ENCODE measurements at places on chromosomes 12 and 14.
A peak's percentile ranks its signal among the peaks of the same experiment; 100 is the strongest.

DNA sequence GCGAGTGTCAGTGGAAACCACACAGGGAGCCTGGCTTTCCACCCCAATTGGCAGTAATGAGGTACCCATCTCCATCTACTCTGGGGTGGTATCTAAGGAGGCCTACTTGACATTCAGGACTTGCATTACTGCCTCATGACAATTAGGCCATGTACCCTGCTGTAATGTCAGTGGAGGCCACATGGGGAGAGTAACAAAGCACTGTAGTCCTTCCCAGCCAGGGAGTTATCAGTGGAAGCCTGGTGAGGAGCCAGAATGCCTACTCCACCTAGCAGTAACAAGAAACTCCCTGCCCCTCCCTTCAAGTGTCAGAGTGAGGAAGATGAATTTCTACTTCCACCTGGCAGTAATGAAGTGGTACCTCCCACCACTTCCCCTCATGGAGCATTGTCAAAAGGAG, 12.5 kb downstream of the TIMM9 start:
- DNase-seq = no peak

DNA sequence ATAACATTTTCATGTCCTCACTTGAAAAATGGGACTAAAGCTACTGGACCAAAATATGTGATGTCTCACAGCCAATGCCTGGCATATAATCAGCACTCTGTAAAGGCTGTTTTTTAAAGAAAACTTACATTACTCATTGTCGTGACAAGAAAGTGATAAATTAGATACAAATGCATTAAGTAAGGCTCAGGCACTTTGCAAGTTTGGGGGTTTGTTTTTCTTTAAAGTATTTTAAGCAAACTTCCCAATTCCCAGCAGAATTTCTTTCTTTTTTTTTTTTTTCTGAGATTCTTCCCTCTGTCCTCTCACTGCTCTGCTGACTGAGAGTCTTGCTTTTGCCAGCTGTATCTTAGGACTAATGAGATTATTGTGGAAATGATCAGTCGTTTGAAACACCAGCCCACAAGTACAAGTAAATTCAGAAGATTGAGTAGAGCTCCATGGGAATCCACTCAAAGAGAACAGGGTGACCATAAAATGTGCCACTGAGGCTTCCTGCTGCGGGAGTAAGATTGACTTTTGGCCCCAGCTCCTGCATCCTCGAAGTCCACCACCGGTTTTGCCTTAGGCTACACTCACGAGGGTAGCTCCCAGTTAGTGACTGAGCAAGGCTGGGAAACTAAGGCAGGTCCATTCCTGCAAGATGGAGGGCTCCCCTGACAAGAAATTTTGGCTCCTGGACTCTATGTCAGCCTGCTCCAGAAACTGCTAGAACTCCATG, 82.8 kb downstream of the TMTC1 start:
- no peak for DNase-seq

GRCh38 chr14:96920023-96920422, 122.8 kb downstream of the VRK1 start:
- no peak for DNase-seq

DNA sequence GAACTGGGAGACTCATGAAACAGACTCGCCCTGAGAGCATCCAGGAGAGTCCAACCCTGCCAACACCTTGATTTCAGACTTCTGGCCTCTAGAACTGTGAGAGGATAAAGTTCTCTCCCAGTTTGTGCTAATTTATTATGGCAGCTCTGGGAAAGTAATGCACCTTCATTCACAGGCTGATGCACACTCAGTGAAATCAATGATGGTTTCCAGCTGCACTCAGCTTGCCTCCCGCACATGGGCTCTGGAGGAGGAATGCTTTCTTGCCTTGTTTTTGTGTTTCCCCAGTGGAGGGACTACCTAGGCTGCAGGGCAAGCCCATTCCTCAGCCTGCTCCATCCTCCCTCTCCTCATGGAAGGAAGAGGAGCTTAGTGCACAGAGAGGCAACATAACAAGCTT, 45.7 kb downstream of the TMEM132C start:
- DNase-seq = no peak

DNA sequence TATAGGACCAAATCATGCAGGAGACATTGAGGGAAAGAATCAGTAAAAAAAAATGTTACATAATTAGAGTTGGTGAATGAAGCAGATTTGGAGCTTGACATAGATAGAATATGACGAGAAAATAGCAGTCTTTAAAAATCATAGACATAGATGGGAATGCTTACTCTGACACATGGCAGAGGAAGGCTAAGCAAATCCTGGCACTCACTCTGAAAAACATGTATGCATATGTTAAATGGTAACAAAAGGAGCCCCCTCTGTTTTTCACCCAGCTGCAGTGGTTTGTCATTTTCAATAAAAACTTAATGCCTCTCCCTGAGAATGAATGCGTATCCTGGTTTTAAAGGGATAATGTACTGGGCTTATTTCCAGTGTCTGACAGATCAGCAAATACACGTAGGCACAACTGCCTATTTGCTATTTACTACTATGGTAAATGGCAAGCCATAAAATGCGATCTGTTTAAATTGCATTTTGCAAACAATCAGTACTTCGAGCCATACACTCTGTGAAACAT, 561.2 kb upstream of the SEL1L start:
- no peak for DNase-seq

- DNase-seq = no peak
Observed at GRCh38 chr12:21384261-21384660, 11.6 kb downstream of the IAPP start.

- DNase-seq = no peak
Observed at GRCh38 chr14:93686268-93686667, 102.0 kb downstream of the PRIMA1 start.

DNA sequence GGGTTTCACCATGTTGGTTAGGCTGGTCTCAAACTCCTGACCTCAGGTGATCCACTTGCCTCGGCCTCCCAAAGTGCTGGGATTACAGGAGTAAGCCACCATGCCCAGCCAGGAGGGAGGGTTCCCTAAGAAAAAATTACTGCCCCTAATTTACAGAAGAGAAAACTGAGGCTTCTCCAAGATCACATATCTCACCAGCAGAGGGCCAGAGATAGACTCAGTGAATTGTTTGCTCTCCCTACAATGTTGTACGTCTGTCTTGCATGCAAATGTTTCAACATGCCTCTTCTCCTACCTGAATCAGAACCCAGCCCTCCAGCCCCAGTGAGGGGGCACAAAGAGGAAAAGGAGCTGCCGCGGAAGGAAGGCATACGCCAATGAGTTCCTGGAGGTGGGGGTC, 48.3 kb upstream of the TMEM263 start:
- no peak for DNase-seq

DNA sequence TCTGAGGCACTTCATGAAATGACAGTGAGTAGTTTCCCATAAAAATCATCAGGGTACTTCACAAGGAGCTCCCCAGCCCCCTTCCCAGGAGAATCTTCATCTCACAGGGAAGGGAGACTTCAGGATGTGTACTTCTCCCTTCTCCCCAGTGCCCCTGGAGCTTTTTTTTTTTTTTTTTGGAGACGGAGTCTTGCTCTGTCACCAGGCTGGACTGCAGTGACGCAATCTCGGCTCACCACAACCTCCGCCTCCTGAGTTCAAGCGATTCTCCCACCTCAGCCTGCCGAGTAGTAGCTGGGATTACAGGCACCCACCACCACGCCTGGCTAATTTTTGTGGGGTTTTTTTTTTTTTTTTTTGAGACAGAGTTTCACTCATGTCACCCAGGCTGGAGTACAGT, 10.4 kb downstream of the ITPK1 start:
- no peak for DNase-seq

GRCh38 chr14:54730156-54730961, 163.4 kb downstream of the SAMD4A start:
- DNase-seq = no peak

DNA sequence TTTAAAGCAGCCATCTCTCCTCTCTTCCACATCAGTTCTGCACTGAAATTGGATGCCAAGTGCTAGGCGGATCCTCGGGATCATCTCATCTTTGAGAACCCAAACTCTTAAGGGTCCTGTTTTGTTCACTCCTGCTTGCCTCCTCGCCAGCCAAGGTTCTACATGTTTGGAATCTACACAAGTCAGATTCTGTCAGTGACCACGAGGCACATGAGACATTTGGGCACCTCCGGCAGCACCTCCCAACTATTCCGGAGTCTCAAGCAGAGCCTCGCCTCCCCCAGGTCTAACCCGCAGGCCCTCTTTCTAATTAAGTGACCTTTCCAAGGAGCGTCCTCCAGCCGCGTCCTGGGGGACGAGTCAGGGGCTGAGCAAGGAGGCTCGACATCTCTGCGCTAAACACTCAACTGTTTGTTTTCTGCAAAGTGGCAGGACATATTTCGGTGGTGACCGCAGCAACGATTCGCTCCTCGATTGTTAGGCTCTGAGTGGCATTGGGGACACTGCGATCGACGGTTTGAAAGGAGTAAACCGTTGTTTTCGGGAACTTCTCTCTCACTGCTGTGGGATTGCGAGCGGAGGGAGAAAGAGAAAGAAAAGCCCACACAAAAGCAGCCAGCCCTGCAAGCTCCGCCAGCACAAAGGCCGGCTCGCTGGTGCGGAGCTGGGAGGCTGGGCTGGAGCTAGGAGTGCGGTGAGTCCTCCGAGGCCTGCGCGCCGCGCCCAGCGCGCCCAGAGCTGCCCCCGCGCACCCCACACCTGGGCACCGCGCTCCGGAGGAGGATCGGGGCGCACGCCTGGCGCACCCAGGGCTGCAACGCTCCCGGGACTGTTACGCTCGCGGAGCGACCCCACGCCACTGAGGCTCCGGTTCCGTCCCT, 640 bp downstream of the ARMH4 start:
- DNase-seq = no peak

DNA sequence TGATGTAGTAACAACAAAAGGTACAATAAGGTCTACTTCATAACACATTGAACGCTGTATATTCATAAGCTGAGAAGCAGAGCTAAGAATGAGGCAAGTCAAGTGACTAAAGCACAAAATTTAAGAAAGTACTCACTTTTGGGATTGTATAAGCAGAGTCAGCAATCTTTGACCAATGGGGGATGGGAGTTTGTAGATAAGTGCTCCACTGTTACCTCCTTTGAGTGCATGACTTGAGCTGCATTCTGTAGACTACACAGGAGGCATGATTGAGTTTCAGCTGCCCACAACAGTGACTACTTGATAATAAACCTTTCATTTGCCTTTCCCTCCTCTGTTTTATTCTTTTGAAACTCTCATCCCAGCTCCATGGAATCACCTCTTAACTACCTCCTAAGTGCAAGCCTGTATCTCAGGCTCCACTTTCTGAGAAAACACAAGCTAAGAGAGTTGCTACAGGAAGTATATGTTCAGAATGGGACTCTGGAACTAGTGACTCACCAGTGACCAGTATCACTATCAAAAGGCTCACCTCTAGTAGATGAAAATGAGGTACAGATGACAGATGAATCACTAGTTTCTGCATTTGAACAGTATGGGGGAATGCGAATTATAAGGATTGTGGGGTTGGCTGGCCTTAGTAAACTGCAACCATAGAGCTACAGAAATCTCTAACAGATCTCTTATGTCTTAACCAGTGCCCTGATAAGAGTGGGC, 49.2 kb downstream of the SLC35F4 start:
- no peak for DNase-seq

DNA sequence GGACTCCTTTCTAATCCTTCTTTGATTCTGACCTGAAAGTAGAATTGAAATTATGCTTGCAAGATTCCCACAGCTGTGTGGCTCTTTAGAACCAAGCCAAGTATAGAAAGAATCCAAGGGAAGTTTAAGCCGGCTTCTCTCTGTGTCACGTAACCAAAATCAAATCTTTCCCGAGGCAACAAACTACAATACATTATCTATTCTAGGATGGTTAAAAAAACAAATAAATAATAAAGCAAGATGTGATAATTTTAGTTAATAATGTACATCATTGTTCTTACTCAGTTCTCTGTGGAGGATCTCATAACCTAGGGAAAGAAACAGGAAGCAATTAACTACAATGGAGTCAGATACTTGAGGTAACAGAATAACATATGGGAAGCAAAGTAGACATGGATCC, 78.1 kb upstream of the ST8SIA1 start:
- DNase-seq = no peak

GRCh38 chr12:62516927-62517326, 50.3 kb downstream of the MON2 start:
- no peak for DNase-seq

DNA sequence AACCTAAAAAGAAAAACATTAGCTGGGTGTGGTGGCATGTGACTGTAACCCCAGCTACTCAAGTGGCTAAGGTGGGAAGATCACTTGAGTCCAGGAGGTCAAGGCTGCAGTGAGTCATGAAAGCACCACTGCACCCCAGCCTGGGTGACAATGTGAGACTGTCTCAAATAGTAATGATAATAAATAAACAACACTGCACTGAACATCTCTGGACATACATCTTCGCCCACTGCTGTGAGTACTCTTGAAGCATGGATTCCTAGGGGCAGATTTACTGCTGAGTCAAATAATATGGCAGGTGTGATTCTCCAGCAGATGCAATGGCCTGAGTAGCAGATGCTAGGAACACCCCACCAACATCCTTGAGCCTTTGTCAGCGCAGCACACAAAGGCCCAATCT, 23.6 kb downstream of the ABCB9 start:
- DNase-seq = no peak

GRCh38 chr14:61884711-61885110, 122.5 kb downstream of the SNAPC1 start:
- no peak for DNase-seq

DNA sequence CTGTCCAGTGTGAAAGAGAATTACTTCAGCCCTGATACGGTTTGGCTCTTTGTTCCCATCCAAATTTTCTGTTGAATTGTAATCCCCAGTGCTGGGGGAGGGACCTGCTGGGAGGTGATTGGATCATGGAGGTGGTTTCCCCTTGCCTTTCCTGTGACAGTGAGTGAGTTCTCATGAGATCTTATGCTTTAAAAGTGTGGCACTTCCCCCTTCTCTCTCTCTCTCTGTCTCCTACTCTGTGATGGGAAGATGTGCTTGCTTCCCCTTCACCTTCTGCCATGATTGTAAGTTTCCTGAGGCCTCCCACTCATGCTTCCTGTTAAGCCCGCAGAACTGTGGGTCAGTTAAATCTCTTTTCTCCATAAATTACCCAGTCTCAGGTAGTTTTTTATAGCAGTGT, 5.5 kb upstream of the SLC15A5 start:
- no peak for DNase-seq

DNA sequence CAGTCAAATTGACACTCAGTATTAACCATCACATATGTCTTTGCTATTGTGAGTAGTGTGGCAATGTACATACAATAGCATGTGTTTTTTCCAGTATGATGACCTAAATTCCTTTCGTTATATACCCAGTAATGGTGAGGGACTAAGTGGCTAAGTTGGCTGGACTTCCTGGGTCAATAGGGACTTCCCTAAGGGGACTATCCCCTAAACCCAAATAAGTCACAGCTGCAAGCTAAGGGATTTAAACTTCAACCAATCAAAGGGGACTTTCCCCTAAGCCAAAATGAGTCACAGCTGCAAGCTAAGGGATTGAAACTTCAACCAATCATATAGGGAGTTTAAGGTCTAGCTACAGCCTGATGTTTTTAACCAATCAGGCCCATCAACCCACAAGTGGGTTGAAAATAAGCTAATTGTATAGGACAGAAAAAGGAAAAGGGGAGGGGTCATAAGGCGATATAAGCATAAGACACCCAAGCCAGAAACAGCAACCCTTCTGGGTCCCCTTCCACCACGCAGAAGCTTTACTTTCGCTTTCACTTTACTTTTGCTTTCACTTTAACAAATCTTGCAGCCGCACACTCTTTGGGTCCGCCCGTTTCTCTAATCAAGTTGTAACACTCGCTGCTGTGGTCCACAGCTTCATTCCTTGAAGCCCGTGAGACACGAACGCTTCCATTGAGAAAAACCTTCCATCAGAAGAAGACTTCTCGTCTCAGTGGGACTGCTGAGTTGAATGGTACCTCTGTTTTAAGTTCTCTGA, 404.4 kb downstream of the FLRT2 start:
- DNase-seq = peak; percentile 36
